A549 treated with DMSO at 1 μM for 4 hours (cell line): ENCODE measurements at places on chromosomes 7 and 10. TPM values are rescaled to one million over a fixed set of nuclear protein-coding genes. Genes with fewer than 3 reads are reported as not detected.

Gene AKR1B1
- total RNA-seq, result 2,669 to 2,899 TPM (median 2,761 TPM) in 5 replicates

Gene GDI2
- total RNA-seq, result 213 to 256 TPM (median 234 TPM) in 5 replicates

Gene SLC18A2
- 0.03 to 0.08 TPM (median 0.05 TPM) in 4 of 5 replicates, not detected in the other for total RNA-seq

Gene GIMAP4
- total RNA-seq, result not detected in 5 replicates
